ENCODE measurements at places on chromosomes 6 and 20.
A peak's percentile ranks its signal among the peaks of the same experiment; 100 is the strongest.

GRCh38 chr6:74705451-74705850, 500.4 kb downstream of the COL12A1 start:
- DNase-seq, result no peak

- DNase-seq, result no peak
Observed at GRCh38 chr6:147035886-147036285, 168.3 kb upstream of the STXBP5 start.

GRCh38 chr20:49712996-49713752, 504 bp downstream of the B4GALT5 start:
- peak; percentile 47 for DNase-seq

GRCh38 chr6:42407379-42407778, 44.3 kb downstream of the TRERF1 start:
- peak; percentile 93 for DNase-seq

DNA sequence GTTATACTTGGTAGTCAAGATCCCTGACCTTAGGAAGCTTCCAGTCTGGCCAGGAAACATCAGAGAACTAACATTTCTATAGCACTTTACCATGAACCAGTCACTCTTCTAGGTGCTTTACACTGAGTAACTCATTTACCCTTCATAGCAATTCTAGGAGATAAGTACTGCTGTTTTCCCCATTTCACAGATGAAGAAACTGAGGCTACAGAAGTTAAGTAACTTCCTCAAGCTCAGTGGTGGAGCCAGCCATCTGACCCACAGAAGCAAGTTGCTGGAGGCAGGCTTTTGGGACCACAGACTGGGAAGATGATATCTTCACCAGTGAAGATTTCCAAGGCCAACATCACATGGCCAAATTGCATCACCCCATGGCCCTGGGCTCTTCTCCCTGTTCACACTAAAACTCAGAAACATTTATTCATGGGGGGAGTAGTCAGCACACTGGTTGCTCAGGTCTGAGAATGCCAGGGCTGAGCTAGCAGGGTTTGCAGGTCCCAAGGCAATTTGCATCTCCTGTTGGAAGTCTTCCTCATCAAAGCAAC, 70.3 kb downstream of the UNC5CL start:
- peak; percentile 47 for DNase-seq

GRCh38 chr20:25055711-25056495, 2.0 kb downstream of the ACSS1 start:
- no peak for DNase-seq

GRCh38 chr6:18328540-18328939, 58.6 kb upstream of the RNF144B start:
- DNase-seq, result no peak

- DNase-seq, result no peak
Observed at GRCh38 chr6:34617231-34617630, 61.1 kb upstream of the SPDEF start.

GRCh38 chr6:169898788-169899480, 147.5 kb downstream of the ERMARD start:
- DNase-seq, result no peak

DNA sequence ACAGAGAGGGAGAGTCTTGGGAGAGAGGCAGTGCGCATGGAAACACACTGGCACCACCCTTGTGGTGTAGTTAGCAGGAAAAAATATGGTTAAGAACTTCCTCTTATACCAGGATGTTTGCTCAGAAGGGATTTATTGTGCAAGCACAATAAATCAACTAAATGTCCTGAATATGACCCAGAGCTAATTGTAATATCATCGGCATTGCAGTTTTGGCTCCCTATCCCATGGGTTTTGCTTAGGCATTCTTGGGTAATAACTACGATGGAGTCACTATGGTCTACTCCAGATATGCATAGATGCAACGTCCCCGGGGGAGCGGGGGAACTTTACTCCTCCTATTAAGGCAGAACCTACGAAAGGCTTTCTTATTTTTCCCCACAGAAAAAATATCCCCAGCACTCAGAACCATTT, 751.6 kb downstream of the EYS start:
- no peak for DNase-seq

- no peak for DNase-seq
Observed at GRCh38 chr6:83546636-83547035, 34.3 kb downstream of the PRSS35 start.

DNA sequence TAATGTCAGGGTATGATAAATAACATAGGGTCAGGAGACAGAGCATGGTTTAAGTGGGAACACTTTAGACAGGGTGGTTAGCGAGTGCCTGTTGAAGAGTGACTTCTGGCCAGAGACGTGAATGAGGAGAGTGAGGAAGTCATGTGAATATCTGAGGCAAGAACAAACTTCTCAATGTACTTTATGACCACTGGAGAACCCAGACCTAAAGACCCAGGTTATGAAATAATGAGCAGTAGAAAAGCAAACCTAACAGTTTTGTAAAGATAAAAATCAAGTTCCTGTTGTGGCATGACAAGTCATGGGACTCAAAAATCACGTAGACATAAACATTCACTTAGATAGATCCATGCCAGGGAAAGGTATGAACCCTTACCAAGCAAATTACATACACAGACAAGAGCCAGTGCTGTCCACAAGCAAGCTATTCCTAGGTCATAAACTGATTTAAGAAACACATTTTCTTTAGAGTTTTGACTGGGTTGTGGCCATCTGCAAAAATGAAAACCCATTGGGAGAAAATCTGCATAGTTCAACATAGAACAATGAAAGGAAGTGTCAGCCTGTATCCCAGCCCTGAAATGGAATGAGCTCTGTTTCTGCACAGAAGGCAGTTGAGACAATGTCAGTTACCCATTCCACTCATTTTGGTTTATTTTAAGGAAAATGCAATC, 2.2 kb upstream of the MYCT1 start:
- DNase-seq, result no peak

- DNase-seq, result peak; percentile 85
Observed at GRCh38 chr20:20210327-20210726, 157.6 kb upstream of the INSM1 start.
